ENCODE measurements at places on chromosomes 2 and 18.

DNA sequence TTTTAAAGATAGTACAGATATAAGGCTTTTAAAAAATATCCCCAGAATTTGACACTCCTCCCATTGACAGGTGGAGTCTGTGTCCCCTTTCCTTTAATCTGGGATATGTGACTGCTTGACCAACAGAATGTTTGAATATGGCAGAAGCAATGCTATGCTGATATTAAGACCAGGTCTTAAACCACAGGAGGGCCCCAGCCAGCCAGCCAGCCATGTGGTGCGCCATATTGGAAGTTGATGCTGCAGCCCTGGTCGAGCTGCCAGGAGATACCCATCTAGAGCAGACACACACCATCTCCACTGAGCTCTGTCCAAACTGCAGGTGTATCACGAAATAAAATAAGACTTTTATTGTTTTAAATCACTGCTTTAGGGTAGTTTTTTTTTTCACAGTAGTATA is 122.3 kb upstream of the CAB39 start:
- no peak for DNase-seq

DNA sequence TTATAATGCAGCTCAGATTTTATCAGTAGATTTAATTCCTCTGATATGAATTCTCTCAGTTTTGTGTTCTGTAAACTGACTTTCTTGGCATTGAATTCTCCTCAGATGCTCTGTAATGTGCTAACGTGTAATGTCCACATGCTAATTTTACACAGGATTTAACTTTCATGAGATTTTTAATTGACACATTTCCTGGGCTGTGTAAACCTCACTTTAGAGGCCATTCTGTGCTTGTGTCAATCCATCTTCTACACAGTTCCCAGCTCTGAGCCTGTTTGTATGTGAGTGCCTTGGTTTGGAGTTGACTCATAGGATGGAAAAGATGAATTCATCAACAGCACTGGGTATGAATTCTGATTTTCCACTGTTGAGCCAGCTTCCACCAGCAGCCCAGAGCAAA is 476.7 kb upstream of the GCFC2 start:
- no peak for DNase-seq

- DNase-seq, result no peak
These were observed 93.8 kb downstream of the C2orf74 start for GRCh38 chr2:61255580-61256437.

GRCh38 chr2:204900910-204901309 is 355.6 kb downstream of the PARD3B start:
- no peak for DNase-seq

DNA sequence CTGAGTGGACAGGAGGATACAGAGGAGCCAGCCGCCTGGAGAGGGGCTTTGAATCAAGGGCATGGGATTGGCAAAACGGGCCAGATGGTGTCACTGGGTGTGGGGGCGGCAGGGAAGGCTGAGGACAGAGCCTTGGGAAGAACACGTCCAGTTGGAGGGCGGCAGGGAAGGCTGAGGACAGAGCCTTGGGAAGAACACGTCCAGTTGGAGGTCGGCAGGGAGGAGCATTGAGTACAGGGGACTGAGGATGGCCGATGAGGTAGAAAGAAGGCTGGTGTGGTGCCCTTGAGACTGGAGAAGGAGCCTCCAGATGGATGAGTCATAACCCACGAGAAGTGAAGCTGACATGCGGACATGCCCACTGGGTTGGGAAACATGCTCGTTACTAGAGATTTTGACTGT is 4.5 kb downstream of the HES6 start:
- DNase-seq, result no peak

GRCh38 chr2:26913606-26913998 is 56.8 kb upstream of the MAPRE3 start:
- no peak for DNase-seq

- no peak for DNase-seq
These were observed 10.7 kb upstream of the IL1R2 start for GRCh38 chr2:101981066-101981465.

- DNase-seq, result no peak
These were observed 75.3 kb downstream of the OSBPL6 start for GRCh38 chr2:178269438-178270224.
